ENCODE measurements at places on chromosomes 16 and 17.

DNA sequence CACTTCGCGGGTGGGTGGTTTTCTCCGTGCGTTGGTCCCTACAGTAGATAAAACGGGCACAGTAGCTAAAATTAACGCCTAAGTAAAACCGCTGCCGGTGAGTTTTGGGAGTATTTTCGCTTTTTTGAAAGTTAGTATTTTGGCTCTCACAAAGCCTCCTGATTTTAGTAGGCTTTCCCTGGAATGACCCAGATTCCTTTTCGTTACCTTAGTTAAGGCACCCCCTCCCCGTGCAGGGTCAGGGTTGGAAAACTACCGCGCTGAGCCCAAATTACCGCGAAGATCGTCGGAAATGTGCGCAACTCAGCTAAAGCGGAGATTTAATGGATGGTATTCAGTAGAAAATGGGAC lies 28.3 kb upstream of the ST6GALNAC1 start:
- DNase-seq, result no peak

DNA sequence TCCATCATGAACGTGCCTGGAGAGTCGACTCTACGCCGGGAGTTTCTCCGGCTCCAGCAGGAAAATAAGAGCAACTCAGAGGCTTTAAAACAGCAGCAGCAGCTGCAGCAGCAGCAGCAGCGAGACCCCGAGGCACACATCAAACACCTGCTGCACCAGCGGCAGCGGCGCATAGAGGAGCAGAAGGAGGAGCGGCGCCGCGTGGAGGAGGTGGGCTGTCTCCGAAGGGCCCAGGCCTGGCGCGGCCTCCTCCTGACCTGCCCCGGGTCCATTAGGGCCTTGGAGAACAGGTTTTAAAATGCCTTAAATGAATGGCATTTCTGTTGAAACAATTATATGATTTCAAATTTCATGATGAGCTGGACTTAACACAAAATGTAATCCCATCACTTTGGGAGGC lies 11.8 kb upstream of the C17orf107 start:
- no peak for DNase-seq

GRCh38 chr17:81713004-81713555 lies 996 bp downstream of the SLC25A10 start:
- peak; percentile 62 for DNase-seq

- no peak for DNase-seq
Observed at GRCh38 chr16:67549240-67549639, 13.1 kb upstream of the CTCF start.

GRCh38 chr16:84675423-84675822 lies 24.4 kb upstream of the USP10 start:
- DNase-seq, result no peak

- no peak for DNase-seq
Observed at GRCh38 chr17:8818047-8818446, 18.9 kb upstream of the MFSD6L start.

DNA sequence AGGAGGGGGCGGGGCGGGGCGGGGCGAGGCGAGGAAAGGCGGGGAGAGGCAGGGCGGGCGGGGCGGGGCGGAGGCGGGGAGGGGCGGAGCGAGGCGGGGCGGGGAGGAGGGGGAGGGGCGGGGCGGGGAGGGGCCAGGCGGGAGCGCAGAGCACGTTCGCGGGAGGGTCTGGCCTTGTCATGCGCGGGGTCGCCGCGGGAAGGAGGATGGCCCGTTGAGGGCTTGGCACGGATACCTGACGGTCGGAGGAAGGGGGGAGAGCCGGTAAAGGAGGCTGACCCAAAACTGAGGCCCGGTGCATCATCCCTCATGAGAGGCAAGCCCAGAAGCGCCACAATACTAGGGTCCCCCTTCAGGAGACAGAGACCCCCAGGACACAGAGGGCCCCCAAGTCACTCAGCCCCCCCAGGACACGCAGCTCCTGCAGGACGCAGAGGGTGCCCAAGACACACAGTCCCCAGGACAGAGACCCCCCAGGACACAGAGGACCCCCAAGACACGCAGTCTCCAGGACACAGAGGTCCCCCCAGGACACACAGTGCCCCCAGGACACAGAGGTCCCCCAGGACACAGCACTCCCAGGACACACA lies 593 bp upstream of the WDR45B start:
- peak; percentile 82 for DNase-seq

- DNase-seq, result no peak
Observed at GRCh38 chr17:79939755-79940458, 95.8 kb downstream of the TBC1D16 start.

GRCh38 chr16:61681673-61682072 lies 354.6 kb downstream of the CDH8 start:
- no peak for DNase-seq

DNA sequence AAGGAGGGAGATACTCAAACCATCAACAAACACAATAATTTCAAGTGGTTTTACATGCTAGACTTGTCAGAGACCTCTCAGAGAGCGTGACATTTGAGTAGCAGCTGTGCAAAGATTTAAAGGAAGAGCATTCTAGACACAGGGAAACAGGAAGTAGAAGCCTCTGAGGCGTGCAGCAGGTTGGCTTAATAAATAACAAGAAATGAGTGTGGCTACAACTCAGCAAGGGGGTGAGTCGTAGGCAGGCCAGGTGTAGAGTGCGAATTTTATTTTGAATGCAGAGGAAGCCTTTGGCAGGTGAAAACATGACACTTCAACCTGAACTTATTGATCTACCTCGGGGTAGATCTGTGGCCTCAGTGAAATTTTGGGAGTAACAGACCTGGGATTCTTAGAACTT lies 73.2 kb upstream of the MRTFB start:
- no peak for DNase-seq

DNA sequence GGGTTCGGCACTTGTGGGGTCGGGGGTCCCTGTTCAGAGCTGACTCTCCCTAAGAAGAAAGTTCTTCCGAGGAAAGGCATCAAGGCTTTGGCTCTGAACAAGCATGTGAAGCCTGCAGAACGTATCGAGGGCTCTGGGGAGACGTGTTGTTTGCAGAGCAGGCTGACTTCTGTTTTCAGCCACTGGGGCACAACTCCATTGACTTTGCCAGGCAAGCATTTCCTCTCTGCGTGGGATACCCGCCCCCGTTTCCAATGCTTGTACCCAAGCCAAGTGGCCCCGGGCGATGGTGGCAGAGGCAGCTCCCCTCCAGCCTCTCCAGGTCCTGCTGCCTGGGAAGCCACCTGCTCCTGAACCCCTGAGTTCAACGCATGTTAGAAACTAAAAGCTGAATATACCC lies 255.7 kb downstream of the RBFOX3 start:
- DNase-seq, result no peak

DNA sequence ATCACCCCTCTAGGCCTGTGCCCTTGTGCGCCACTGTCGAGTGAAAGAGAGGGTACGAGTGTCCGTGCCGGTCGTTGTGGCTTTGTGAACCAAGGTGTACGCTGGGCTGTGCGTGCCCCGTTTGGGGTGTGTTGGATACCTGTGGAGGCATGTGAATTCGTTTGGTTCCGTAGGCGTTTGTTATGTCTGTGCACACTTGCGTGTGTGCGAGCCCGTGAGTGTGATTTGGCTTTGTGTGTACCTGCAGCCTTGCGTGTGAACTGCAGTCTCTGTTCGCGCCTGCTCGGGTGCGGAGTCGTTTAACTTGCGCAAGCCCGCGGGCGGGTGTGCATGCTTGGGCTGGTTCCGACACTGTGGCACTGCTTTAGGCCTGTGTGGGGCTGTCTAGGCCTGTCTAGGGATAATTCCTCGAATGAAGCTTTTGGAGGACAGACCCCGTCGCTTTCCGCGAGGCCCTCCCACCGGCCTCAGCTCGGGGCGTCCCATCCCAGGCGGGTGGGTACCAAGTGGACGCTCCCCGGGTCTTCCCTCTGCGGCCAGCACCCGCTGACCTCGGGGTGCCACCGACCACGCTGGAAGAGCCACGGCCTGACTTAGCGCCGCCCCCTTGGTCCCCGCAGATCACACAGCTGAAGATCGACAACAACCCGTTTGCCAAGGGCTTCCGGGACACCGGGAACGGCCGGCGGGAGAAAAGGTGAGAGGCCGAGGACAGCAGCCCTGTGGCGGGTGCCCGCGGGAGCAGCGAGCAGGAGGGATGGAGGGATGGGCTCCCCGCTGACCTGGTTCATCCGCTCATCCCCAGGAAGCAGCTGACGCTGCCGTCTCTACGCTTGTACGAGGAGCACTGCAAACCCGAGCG lies 4.4 kb downstream of the TBX2 start:
- DNase-seq, result no peak

GRCh38 chr17:80941171-80941570 lies 50.5 kb upstream of the CHMP6 start:
- DNase-seq, result no peak

DNA sequence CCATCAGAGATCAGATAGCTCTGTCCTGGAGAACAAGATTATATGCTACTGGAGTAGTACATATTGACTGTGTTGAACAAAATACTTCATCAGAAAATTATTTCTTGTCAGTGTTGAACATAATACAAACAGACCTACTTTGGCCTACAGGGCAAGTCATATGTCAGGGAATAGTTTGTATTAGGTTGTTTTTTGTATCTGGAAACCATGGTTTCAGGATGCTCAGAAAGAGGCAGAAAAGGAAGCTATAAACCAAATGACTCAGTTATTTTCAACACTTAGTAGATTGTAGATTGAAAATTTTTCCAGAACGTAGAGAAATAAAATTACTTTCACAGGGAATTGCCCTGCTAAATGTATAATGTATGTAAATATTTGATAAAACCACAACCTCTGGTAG lies 198.4 kb downstream of the CYB561 start:
- no peak for DNase-seq

DNA sequence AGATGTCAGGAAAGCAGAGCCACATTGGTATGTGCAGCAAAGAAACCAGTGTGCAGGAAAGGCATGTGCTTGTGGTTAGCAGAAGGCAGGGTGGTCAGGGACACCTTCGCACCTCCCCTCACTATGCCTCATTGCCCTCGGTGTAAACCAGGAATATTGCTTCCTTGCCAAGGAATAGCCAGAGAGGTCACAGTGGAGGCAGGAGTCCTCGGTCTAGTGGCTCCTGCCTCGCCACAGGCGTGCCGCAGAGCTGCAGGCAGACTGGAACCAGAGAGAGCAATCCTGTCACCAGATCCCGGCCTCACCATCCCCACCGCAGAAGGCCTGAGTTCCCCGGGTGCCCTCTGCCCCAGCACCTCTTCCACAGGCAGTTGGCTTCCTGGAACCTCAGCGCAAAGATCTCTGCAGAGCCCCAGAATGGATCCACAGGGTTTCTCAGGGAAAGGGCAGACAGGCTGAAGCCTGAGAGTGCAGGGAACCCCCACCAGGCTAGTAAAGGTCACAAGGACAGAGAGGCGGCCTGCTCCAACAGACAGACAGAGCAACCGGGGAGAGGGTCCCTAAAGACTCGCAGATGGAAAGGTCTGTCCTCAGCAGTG lies 21.6 kb downstream of the CCDC182 start:
- DNase-seq, result peak; percentile 37

- no peak for DNase-seq
Observed at GRCh38 chr17:30263552-30264333, 28.0 kb downstream of the BLMH start.

- DNase-seq, result no peak
Observed at GRCh38 chr17:2850991-2851390, 54.8 kb downstream of the RAP1GAP2 start.

DNA sequence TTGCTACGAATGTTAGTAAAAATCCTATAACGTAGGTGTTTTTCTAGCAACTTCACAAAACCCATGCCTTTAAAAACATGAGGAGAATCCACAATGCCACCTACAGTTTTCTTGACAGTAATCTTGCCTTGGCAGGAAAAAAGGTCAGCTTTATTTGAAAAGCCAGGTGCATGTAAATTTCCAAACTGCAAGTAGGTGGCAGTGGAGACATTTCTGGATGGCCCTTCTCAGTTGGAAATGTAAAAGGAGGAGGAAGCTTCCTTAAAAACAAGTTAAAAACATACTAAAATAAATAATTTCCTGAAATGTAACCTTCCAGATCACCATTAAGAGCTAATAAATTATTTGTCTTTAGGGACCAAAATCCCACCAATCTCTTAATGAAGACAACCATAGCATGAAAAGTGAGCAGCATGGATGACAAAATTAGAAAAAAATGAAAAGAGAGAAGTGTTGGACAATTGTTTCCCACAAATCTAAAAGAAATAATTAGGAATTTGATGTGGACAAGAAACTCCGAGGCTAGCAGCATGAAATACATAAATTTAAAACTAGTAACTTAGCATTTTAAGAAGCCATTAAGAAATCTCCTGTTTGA lies 152.2 kb downstream of the SNX11 start:
- DNase-seq, result no peak

DNA sequence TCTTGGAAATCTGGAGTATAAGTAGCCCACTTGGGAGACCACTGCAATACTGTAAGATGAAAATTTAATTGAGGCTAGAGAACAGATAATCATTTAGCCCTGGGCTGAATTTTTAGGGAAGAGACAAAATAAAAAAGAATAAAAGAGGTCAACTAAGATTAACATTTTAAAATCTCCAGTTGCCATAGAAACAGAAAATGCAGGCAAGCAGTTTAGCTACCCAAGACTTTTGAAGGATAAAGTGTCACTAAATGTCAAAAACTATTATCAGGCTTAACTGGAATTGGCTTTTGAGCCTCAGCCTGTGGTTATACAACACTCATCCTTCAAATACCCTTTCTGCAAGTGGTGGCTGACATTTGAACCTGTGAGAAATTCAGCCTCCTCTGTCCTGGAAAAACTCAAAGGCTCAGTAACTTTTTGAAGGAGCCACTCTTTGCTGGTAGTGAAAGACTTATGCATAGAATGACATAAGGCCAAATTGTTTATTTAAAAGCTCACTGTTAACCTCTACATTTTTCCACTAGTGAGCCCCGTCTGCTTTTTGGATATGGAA lies 220.7 kb upstream of the KCNJ16 start:
- no peak for DNase-seq

GRCh38 chr17:8985054-8985701 lies 19.7 kb upstream of the PIK3R5 start:
- DNase-seq, result no peak

DNA sequence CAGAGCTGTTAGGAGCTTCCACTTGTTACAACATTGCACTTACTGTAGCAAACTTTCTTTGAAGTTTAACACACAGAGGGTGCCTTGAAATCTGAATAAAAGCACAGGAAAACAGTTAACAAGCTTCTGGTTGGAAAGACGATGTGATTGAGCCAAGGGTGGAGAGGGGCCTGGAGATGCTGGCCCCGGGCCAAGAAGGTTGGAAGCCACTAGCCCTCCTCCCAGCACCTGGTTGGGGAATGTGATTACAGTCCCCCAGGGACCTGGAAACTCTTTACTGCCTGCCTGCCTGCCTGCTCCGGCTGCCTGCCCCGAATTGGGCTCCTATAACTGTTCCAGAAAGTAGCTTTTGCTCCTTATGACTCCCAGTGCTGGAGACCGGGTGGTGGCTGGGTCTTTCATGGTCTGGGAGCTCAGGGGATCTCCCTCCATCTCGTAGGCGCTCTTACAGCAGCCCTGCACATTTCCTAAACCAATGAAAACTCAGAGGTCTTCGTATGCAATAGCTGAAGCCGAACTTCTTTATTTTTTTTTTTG lies 48.0 kb upstream of the ZFHX3 start:
- DNase-seq, result no peak

Data from activated effector memory CD4-positive, alpha-beta T cell treated with anti-CD3 and anti-CD28 coated beads, Interleukin-2, amount 50 U/mL, for 16 hours (primary cell).